ENCODE measurements at places on chromosomes 2 and 18. TPM values are rescaled to one million over a fixed set of nuclear protein-coding genes. Genes with fewer than 3 reads are reported as not detected.

DNA sequence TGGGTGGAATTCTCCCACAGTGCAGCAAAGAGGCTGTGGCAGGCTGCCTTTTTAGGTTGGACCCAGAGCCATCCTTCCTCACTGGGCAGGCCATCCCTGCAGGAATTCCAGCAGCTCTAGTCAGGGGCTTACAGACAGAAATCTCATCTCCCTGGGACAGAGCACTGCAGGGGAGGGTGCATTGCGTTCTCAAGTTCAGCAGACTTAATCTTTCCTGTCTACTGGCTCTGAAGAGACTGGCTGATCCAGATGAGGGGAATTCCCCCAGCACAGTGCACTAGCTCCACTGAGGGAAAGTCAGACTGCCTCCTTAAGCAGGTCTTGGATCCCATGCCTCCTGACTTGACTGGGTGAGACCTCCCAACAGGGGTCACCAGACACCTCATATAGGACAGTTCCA lies 899.7 kb upstream of the VRK2 start:
- DNase-seq = no peak

The RAB6C gene
- not detected for total RNA-seq

GRCh38 chr2:148255929-148256328 lies 235.0 kb downstream of the MBD5 start:
- DNase-seq = no peak

DNA sequence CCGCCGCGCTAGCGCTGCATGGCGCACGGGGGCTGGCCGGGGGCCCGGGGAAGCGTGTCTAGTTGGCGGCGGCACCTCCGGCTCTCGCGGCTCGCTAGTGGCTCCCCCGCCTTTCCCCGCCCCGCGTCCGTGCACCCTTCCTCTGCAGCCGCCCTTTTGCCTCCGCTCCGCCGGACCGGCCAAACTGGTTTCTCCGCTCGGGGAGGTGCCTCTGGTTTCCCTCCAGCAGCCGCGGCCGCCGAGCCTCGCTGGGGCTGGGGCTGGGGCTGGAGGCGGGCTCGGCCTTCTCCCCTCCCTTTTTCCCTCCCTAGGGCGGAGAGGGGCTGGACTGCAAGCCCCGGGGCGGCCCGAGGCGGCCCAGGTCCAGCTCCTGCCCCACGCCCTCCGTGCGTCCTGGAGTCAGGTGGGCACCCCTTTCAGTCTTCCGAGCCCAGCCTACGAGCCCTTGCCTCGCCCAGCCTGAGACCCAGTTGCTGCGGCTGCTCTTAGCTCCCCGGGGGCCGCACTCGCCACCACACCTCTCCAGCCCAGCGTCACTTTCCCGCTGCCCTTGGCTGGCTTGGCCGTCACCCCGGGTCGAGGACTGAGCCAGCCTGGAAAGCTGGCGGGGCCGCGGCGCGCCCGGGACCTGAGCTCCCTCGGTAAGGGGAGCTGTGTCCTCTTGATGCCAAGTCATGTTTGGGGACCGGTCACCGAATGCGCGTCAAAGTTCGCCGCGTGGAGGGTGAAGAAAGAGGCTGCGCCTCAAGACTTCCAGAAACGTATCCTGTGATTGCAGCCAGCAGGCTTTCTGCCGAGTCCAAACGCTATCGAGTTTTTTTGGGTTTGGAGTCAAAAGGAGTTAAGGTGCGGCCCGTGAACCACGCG lies at the start of gene ATP8B1:
Gene ATP8B1 (minus strand): TSS at position 213 of the 867 bp plus-strand sequence. CDS start 71,508 bp downstream, outside the sequence.
- DNase-seq = no peak

The GPR35 gene
- total RNA-seq = 0.99 TPM

- no peak for DNase-seq
These were observed 1.8 kb upstream of the NPAS2 start for GRCh38 chr2:100818003-100818605.

The GKN2 gene
- not detected for total RNA-seq

The STARD6 gene
- not detected for total RNA-seq

DNA sequence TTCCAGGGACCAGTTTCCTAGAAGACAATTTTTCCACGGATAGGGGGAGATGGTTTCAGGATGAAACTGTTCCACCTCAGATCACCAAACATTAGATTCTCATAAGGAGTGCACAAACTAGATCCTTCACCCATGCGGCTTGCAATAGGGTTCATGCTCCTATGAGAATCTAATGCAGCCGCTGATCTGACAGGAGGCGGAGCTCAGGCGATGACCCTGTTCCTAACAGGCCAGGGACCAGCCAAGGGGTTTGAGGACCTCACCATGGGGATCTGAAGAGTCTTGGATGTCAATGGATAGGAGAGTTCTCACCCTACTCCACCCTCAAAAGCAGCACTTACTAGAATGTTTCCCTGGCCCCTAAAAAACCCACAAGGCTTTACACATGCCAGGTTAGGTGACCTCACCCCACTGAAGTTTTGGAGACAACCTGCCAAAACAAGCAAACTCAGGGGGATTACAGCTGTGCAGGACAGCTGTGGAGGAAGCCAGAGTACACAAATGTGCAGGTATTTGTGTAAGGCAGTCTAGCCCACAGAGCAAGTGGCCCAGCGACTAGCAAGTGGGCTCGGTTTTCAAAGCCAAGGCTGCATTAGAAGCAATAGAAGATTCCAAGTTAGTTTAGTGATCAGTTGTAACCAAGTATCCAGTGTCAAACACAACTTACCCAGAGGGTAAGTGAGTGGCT lies 3.9 kb downstream of the EVA1A start:
- no peak for DNase-seq

The TNFAIP6 gene
- total RNA-seq = 26.5 TPM

- DNase-seq = no peak
These were observed 11.0 kb downstream of the CDH7 start for GRCh38 chr18:65761636-65762295.

DNA sequence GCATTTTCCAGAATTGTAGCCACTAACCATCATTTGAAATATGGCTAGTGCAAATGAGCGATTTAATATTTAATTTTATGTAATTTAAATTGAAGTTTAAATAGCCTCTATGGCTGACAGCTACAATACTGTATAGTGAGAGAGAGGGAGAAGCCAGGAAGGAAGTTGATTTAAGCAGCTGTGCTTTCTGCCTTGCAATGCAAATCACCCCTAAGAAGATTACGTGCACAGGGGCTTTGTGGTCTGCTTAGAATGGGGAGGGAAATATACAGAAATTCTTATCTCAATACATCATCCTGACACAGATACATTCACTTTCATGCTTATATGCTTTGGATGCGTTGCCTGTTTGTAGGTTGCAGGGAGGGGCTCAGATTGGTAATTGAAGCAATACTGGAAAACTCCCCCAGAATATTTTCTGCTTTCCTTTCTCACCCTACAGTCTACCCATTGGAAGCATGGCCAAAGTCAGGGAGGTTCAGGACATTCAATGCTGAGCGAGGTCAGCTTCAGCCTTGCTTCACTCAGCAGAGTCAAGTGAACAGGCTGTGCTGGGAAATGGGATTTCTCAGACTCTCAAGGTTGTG lies 674.0 kb downstream of the CNTNAP5 start:
- no peak for DNase-seq

The ALPG gene
- not detected for total RNA-seq

GRCh38 chr18:46842583-46842982 lies 74.7 kb downstream of the PIAS2 start:
- DNase-seq = no peak

The SERPINB5 gene
- 130 TPM for total RNA-seq

GRCh38 chr2:9401646-9402371 lies 21.5 kb downstream of the ITGB1BP1 start:
- no peak for DNase-seq

DNA sequence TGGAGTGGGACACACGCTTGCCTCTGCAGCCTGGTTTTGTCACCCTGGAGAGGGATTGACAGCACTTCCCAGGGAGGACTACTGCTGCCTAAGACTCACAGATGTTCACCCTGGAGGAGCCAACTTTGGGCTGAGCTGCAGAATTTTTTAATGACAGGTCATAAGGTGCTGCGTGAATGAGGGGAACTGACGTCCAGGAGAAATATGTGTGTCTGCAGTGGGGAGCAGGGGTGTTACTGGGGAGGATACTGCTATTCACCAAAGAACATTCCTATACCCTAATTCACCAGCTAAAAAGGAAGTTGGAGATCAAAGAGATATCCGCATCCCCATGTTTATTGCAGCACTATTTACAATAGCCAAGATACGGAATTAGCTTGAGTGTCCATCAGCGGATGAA lies 144.4 kb downstream of the MGAT5 start:
- DNase-seq = no peak

DNA sequence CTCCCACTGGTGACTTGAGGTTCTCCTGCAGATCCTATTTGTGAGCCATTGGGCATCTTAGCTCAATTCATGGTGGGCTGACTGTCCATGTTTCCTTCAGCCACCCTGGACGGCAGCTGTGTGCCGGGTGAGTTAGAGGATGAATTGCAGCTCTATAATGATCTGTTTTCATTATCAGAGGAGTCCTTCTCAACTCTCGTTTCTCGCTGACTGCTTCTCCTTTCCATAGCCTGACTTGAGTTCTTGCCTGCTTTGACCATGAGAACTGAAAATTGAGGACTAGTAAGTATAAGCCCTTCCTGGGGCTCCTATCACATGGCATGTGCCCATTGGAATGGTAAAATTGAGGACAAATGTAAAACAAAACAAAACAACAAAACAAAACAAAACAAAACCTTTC lies 121.8 kb downstream of the CDC42EP3 start:
- no peak for DNase-seq

The SFT2D3 gene
- total RNA-seq = 5.6 TPM

- DNase-seq = no peak
These were observed 373.0 kb downstream of the NRXN1 start for GRCh38 chr2:50658883-50659282.

The CRYGC gene
- total RNA-seq = not detected

The STEAP3 gene
- total RNA-seq = 3.0 TPM

DNA sequence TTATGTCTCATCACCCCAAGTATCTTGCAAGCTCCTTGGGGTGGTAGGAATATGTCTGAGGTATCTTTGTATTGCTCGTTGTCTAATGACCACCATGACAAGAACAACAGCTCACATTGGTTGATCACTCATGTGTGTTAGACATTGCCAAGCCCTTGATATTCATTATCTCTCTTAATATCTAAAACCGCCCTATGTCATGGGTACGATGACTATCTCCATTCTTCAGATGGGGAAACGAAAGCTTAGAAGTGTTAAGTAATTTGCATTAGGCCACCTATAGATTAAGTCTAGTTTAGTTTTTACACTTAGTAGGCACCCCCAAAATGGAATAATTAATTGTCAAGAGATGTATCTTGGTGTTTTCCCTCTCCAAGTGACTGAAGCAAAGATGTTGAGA lies 57.0 kb downstream of the ICOS start:
- no peak for DNase-seq

DNA sequence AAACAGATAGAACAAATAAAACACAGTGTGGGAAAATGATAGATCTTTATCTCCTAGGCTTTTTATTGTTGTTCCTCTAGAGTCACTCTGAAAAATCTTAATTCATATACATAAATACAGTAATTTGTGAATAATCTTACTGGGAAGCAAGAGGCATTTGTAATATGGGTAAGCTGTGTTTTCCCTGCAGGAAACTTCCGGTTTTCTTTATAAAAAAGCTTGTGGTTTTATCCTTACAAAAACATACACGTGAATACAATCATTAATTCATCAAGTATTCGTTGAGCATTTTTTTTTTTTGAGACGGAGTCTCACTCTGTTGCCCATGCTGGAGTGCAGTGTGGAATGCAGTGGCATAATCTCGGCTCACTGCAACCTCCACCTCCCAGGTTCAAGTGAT lies 1312.8 kb upstream of the ZEB2 start:
- DNase-seq = no peak

DNA sequence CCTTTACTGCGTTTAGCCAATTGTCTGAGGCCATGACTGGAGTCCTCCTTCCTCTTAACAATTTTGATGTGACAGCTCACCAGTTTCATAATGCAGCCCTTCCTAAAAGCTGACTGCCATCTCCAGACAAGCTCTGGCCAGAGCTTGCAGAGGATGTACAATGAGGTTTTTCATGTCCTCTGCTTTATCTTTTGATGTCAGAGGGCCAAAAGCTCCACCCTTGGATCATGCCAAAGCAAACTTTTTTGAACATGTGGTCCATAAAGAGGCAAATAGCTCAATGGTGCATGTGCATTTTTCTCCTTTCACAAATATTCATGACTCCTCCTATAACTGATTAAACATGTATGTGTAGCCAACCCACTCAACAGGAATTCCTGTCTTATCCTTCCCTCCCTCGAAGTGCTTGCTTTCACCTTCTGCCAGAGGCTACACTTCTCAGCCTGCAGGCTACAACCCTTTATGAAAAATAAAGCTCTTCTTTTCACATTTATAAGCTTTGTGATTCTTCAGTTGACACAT lies 266.2 kb downstream of the FBXO15 start:
- DNase-seq = no peak

- DNase-seq = peak; percentile 95
These were observed 15.1 kb downstream of the SLC4A3 start for GRCh38 chr2:219642465-219643083.

DNA sequence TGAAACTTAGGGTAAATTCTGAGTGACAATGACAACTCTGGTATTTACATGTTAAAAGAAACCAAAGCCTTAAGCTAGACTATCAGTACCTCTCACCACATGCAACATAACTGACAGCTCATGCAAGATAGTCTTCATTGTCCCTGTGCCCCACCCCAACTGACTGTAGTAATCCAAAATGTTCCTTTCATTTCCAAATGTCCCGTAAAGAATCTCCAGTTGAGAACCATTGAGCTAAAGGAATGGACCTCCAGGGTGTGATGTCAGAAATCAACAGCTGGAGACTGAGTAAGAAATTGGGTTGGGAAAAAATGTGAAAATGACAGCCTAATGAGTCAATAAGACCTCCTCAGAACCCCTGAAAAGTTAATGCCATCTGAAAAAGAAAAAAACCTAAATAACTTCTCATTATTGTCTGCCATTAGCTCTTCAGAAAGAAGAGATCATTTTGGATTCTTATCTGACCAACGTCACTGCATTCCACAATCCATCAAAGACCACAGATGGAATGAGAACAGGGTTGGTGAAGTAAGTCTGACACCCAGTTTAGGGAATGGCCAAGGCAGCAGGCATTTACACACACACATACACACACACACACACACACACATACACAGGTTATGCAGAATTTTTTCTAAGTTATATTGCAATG lies 51.7 kb upstream of the ACVR2A start:
- no peak for DNase-seq

DNA sequence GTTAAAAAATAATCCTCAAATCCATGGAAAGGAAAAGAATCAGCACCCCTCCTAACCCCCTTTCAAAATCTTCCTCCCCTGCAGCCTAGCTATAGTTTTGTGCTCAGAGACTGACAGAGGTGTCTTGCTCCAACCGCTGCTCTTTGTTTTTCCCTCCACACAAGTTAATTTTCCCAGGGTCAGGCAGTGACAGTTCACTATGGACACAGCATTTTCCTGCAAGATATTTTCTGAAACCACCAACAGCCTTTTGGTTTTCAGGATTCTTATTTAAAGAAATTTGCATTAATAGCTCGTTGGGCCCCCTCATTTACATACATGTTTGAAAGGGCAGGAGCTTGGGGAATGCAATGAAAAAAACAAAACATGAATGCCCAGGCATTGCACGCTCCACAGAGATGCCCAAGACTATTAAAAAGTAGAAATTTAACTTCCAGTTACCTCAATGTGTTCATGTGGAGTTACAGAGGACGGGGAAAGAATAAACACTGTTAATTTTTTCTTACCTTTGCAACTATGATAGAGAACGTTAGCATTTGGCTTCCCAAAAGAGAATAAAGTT lies 71.4 kb upstream of the CXCR4 start:
- no peak for DNase-seq

GRCh38 chr2:20583425-20583881 lies 67.4 kb downstream of the HS1BP3 start:
- DNase-seq = no peak

The CFC1 gene
- not detected for total RNA-seq
